ENCODE measurements at places on chromosomes 6 and 20. TPM values are rescaled to one million over a fixed set of nuclear protein-coding genes. Genes with fewer than 3 reads are reported as not detected.

Gene GJA10
- not detected for total RNA-seq

Gene RAB44
- total RNA-seq = 0.20 TPM

Gene ZNF341
- total RNA-seq = 10.1 TPM

Gene TINAG
- total RNA-seq = not detected

Gene LAMA5
- 19.8 TPM for total RNA-seq

Gene OR5V1
- not detected for total RNA-seq

Gene IP6K3
- total RNA-seq = not detected

Gene FAM217A
- total RNA-seq = not detected

- no peak for DNase-seq
Observed at GRCh38 chr6:143243786-143244185, 183.1 kb downstream of the AIG1 start.

DNA sequence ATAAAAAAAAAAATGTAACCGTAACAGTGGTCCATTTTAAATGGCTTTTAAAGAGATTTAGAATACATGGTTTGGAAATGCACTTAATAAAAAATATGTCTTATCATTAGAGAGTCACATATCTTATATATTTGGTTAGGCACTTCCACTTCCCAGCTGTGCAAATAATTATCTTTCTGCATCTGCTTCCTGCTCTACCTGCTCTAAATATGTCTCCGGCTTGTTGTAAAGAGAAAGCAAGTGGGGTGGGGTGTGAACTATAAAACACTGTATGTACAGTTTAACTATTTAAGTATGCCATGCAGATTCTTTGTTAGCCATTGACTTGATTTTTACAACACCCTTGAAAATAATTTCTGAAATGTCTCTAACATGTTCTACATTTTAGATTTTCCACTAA is 106.3 kb downstream of the NKAIN2 start:
- DNase-seq = no peak

GRCh38 chr20:33477386-33478234 is 12.3 kb upstream of the CBFA2T2 start:
- no peak for DNase-seq

GRCh38 chr6:127225497-127225896 is 41.2 kb upstream of the RNF146 start:
- DNase-seq = no peak

DNA sequence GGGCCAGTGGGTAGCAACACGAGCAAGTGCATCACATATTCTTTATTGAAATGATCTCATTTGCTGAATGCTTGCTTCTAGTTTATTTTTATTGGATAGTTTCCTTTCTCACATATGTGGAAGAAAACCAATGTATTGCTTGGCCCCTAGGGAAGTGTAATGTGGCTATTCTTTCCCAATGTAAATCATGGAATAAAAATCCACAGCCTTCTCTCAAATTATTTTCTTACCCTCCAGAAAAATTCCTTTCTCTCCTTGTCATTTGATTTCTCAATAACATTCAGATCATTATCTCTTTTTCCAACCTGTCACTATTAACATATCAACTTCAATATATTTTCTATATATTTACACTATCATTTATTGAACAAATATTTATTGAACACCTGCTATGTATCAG is 51.9 kb upstream of the PTPRK start:
- no peak for DNase-seq

- no peak for DNase-seq
Observed at GRCh38 chr20:1669304-1669703, 11.7 kb upstream of the SIRPG start.

DNA sequence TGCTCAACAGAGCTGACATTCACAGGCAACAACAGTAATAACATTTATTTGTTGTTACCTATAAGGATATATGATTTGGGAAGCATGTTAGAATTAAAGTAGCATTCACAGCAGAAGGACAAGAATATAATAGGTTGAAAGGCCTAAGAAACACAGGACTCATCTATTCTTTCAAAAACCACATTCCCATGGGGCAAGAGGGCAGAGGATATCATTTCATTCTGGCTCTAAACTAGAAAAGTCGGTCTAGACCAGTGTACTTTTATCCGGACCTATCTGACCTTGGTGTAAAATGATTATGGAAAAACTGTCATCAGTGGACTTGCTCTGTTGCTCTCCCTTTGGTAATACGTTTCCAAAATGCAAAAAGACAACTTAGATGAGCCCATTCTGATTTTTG is 914.7 kb upstream of the CITED2 start:
- DNase-seq = no peak

DNA sequence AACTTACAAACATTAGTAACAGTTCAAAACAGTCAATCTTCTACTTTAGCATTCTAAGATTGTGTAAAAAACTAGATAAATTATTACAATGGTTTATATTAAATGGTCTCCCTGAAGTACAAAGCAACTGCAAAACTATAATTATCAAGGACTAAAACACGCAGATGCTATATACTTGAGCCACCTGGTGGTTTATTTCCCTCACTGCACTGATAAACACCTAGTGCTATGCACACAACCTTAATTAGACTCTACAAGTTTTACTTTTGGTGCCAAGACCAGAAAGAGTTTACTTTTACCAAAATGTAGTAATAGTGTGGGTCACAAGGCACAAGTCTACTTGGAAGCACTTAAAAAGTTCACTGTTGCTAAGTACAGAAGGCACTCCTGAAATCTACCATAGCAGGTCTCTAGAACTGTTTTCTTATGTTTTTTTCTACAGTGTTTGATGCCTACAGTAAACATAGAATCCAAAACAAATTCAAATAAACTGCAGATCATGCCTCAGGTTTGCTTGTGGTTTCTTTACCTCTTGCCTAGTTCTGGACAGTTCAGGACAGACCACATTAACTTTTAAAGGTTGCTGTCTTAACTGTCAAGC is 49.2 kb downstream of the GMDS start:
- DNase-seq = no peak

GRCh38 chr6:33410711-33411631 is at the start of gene PHF1:
PHF1 (plus strand) TSS chr6:33411014; CDS start chr6:33412264, 1,250 bp downstream.
- DNase-seq = peak; percentile 86

- peak; percentile 49 for DNase-seq
Observed at GRCh38 chr20:58233881-58234528, 5.6 kb upstream of the ANKRD60 start.

DNA sequence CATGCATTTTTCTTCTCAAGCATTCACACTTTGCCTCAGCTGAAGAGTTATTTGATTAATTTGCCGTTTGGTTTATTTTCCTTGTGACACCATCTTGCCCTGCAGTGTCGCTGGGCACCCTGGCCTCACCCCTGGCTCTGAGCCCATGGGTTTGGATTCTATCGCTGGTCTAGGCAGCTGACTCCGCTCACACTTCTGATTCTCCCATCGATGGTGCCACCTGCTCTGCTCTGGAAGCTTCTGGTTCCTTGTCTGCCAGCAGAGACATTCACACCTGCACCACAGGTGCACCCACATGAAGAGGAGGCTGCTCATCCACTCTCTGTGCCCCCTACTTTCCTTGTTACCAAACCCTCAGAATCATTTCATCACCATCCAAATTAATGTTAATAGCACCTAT is 291.6 kb upstream of the CDH4 start:
- DNase-seq = no peak

DNA sequence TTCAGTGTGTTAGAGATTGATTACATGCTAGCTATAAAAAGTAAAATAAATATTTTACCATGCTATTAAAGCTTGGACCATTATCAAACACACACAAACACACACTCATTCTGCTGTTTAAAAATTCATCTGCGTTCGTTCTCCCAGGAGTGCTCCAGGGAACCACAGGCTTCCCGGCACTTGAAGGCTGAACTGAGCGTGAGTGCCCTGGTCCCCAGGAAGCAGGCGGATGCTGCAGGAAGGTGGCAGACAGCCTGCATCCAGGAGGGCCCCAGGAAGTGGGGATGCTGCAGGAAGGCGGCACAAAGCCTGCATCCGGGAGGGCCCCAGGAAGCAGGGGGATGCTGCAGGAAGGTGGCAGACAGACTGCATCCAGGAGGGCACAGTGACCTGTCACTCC is 147.2 kb upstream of the SNX9 start:
- no peak for DNase-seq

- DNase-seq = no peak
Observed at GRCh38 chr6:157646012-157646411, 177.0 kb upstream of the SNX9 start.

GRCh38 chr6:106591111-106591825 is 38.0 kb downstream of the RTN4IP1 start:
- DNase-seq = no peak

DNA sequence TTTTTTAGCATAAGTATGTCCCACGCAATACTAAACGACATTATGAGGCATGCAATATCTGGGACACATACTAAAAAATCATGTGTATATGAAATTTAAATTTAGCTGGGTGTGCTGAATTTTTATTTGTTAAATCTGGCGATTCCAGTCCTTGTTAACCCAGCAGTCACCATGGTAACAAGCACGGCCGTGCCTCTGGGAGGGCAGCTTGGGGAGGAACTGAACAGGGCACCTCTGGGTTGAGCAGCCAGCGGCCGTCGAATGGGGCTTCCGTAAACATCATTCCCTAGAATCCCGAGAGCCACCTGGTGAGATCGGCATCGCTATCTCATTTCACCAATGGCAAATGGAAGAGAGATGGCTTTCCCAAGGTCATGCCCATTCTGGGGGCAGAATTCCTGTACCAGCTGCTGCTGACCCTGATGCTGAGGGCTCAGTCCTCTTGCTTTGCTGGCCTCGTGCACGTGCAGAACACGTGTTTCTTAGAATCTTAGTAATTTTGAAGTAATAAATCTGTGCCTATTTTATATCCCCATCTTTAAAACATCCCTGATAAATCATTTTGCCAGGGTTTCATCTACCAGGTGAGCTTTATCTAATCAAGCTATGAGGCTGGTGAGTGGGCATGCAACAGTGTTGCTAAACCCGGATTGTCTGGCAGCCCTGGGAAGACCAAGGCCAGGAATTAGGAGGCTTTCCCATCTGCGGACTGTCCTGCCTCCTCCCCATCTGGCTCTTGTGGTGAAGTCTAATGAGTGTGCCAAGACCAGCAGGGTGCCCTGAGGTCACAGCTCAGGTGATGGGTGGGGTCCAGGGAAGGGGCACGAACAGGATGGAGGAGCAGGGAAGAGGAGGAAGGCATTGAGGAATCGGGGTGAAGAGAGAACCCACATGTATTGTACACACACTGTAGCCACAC is 85.1 kb downstream of the AGPAT4 start:
- no peak for DNase-seq

- no peak for DNase-seq
Observed at GRCh38 chr6:169592558-169592957, 109.3 kb downstream of the WDR27 start.

GRCh38 chr20:10531848-10532247 is 96.7 kb downstream of the SLX4IP start:
- no peak for DNase-seq

DNA sequence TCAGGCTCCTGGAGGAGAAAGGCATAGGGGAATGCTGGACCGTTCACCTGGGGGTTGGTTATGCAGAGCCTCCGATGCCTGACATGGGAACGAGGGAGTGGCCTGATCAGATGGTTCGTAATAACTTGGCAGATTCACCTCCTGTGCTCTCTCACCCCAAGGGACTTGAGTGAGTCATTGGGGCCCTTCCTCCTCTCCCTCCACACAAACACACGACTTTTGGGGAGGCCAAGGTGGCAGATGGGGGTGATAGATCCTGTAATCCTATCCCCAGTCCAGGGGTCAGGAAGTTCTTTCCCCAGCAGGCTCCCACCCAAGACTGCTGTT is 45.6 kb upstream of the ARFGEF2 start:
- peak; percentile 25 for DNase-seq

Data from activated B cell treated with CpG ODN at 0.5 μM for 24 hours (primary cell).